Fibroblast of the conjunctiva (primary cell): ENCODE measurements at places on chromosomes 16 and 17.

GRCh38 chr16:56262148-56262547 is 70.9 kb downstream of the GNAO1 start:
- DNase-seq, result no peak

GRCh38 chr16:30876867-30877266 is 17.0 kb downstream of the BCL7C start:
- DNase-seq, result no peak

DNA sequence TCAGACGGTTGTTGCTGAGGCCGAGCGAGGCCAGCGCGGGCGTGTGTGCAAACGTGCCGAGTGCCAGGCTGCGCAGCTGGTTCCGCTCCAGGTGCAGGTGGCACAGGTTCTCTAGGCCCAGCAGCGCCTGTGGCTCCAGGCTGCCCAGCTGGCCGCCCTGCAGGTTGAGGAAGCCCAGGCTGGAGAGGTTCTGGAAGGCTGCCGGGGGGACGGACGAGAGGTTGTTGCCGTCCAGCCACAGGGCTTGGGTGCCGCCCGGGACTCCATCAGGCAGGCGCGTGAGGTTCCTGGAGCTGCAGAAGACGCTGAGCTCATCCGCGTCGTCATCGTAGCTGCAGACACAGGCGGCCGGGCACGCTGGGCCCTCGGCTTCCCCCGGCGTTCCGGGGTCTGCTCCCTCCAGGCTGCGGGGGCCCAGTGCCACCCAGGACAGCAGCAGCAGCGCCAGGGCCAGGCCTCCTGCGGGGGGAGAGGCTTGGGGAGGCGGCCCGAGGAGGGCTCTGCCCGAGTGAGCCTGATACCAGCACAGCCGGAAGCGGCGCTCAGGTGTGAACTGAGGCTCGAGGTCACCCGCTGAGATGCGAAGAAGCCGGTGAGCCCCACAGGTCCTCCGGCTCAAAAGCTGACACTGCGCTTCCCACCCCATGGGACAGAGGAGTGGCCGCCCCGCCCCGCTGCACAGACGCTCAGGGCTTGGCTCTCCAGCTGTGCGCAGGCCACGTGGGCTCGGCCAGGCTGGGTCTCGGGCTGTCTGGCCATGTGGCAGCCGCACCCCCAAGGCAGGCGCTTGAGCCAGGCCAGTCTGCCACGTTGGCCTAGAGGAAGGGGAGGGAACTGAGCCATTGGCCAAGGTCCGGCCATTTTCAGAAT is 1.3 kb downstream of the IGFALS start:
- no peak for DNase-seq

- DNase-seq, result no peak
Observed at GRCh38 chr16:25038239-25038954, 23.2 kb upstream of the ARHGAP17 start.

DNA sequence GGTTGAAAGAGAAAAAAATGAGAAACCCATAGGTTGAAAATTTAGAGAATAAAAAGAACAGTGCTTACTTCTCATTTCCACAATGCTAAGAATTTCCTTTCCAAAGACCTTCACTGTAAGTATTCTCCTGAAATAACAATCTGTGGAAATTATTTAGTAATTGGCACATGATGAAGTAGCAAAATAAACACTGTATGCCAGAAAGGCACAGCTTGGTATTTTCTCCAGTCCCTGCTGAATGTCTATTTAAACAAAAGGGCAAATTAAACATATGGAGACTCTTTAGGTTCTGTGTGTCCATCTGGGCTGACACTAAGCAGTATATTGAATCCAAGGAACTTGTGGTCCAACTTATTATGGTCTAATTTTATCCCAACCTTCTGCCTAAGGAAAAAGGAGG is 46.1 kb downstream of the CHCT1 start:
- no peak for DNase-seq

GRCh38 chr17:78409191-78409928 is 30.9 kb downstream of the PGS1 start:
- no peak for DNase-seq

- DNase-seq, result no peak
Observed at GRCh38 chr17:63523253-63523855, at the start of gene KCNH6. TSS of gene KCNH6 (plus strand) at chr17:63523358. CDS start at chr17:63523414, 56 bp downstream.

DNA sequence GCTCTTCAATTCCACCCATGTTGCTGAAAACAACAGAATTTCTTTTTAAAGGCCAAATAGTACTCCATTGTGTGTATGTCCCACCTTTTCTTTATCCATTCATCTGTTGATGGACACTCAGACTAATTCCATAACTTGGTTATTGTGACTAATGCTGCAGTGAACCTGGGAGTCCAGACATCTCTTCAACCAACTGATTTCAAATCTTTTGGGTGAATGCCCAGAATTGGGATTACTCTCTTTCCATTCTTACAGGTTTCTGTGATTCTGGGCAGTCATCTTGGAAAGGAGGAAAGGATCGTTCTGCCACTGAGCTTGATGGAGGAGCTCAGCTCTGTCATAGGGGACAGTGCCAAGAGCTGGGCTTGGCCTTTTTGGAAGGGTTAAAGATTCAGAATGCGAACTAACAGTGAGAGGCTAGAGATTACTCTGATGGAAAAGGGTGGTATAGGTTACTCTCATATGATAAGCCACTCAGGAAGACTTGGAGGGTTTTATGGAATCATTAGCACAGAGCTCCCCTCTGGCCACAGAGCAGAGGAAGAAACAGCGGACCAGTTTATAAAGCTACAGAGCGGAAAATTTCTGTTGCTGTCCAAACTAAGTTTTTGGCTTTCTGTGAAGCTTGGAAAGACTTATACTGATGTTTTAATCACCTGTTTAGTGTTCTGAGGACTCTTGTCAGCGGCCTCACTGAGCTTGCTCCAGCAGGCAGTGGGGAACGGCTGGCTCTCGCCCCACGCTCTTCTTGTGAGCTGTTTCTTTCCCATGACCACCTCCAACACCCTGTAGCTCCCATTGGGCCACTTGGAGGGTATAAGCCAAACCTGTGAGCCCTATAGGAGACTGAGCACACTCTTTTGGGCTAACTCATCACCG is 48.3 kb downstream of the HIC1 start:
- no peak for DNase-seq

DNA sequence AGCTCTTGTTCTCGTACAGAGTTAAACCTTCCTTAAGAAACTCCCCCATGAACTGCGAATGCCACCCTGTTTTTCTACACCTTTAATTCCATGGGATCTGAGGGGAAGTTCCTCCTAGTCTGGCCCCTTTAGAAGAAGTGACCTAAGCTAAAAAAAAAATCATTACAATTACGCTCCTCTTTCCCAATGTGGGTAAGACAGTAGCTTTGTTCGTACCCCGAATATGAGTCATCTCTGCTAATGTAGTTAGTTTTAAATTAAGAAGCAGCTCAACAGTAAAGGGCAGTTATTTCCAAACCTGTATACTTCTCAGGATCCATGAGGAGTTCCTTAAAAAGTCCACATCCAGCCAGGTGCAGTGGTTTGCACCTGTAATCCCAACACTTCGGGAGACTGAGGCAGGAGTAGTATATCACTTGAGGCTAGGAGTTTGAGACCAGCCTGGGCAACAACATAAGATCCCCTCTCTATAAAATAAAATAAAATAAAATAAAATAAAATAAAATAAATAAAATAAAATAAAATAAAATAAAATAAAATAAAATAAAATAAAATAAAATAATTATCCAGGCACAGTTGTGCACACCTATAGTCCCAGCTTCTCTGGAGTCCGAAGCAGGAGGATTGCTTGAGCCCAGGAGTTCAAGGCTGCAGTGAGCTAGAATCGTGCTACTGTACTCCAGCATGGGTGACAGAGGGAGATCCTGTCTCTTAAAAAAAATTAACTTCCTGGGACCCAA is 26.1 kb downstream of the RCVRN start:
- DNase-seq, result no peak

DNA sequence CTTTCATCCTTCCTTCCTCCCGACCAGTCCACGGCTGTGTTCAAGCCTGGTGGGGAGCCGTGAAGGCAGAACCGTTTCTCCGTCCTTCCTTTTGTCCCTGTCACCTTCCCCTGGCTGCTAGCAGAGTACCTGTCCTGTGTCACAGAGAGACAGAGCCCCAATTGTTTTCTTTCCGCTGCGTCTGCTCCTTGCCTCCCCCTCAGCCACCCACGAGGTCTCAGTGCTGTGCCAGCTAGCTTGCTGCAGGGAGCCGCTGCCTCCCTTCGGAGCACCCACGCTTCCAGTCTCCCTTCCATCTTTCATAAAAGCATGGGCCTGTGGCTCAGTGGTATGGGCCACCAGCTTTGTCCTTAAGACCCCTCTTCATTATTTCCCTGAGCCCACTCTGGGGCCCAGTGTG is 62.2 kb downstream of the MPRIP start:
- no peak for DNase-seq

- no peak for DNase-seq
Observed at GRCh38 chr16:68470461-68471150, 22.3 kb upstream of the SMPD3 start.

DNA sequence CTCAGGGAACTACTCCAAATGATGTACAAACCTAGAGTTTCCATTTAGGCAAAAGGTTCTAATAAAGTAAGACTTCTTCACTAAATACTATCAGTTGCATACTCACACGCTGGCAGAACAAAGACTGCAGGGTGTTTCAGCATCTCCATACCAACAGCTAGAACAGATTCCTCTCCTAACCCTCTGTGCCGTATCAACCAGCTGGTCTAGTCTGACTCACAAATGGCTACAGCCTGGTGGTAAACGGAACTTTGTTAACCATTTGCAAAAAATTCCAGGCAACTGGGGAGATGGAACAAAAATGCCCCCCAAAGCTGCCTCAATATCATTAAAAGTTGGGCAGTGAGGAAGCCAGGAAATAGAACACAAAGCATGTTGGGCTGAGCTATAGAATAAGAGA is 217.1 kb downstream of the GRIN2A start:
- no peak for DNase-seq

DNA sequence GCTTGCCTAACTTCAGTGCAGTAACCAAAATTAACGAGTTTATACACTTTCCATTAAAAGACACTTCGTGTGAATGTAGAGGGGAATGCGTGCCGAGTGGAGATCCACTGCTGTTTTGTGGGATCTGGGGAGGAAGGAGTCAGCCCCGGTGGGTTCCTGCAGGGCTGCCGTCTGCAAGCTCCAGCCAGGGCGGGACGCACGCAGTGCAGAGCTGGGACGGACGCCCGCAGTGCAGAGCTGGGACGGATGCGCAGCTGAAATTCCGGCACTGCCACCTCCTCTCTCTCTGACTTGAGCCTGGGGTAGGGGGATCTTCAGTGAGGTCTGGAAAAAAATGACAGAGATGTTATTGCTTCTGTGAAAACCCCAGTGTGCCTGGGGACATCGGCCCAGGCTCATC is 16.5 kb upstream of the ZC3H18 start:
- no peak for DNase-seq

DNA sequence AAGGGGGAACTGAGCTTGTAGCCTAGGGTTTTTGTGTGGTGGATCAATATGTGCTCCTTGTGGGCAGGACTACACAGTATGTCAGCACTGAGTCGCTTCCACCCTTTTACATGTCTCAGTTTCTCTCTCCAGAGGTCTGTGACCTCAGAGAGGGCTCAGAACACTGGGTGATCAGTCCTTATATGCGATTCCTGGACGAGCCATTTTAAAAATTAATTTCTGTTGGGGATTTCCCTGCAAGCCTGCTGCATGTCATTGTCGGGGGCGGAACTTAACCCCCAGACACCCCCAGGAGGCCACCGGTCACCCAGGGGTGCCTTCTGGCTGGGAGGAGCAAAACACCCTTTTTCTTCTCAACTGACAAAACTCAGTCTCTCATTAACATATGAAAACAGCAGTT is 14.1 kb downstream of the DHRS7B start:
- no peak for DNase-seq

DNA sequence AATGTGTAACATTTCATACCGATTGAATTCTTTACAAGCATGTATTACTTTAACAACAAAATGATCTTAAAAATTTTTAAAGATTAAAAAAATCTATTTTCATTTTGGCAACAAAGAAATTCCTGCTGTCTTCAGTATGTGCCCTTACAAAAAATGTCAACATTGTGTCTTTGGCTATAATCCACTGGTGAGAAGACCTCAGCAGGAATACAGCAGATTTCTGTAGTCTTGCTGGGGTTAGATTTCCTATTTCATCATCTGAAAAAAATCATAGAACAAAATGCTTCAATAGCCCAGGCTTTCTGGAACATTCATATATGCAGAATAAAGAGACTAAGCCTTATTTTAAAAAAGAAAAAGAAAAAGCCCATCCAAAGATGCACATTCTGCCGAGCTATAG is 129.1 kb upstream of the CA10 start:
- no peak for DNase-seq

- DNase-seq, result peak; percentile 83
Observed at GRCh38 chr17:38748149-38748891, at the start of gene PCGF2. TSS of gene PCGF2 (minus strand) at chr17:38748336. CDS start at chr17:38740402, 7,934 bp downstream.

DNA sequence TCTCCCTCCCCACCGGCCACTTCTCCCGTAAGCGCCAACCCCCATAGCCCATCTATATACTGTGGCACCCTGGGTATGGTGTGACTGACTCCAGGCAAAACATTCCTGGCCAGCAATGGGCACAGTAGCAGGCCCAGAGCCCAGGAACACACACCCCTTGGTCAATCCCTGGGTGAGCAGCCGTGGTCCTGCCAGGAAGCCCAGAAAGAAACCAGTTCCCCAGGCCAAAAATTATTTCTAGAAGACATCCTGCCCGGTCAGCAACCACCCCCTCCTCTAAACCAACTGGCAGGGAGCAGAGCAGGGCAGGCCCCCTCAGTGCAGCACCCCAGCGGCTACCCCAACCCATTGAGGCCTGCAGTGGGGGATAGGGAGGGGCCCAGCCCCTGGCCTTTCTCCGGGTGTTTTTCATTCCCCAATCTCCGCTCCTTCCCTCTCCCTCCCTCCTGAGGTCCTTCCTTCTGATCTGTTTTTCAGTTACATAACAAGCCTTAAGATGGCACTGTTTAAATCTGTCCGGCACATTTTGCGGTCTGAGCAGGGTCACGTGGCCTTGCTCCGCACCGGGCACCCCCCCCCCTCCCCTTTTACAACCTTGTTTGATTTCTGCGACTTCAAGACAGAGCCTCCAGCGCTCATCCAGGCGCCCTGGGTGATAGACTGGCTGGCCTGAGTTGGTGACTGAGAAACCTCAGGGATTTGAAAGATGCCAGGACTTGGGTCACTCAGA is 2.0 kb downstream of the NPTX1 start:
- DNase-seq, result peak; percentile 17
